ENCODE measurements at places on chromosomes 2 and 18. TPM values are rescaled to one million over a fixed set of nuclear protein-coding genes. Genes with fewer than 3 reads are reported as not detected.

Gene GDF7
- polyA plus RNA-seq, result 0.10 TPM

Gene VWC2L
- polyA plus RNA-seq, result not detected

Gene RPL37A
- 3,268 TPM for polyA plus RNA-seq

Gene RPIA
- 49.5 TPM for polyA plus RNA-seq

Gene POTEI
- polyA plus RNA-seq, result not detected

Gene LYPD6B
- polyA plus RNA-seq, result not detected

Gene IHH
- not detected for polyA plus RNA-seq

Gene PHOSPHO2
- 4.5 TPM for polyA plus RNA-seq

Gene CCBE1
- not detected for polyA plus RNA-seq

Gene BOK
- not detected for polyA plus RNA-seq

Gene CCDC102B
- 4.7 TPM for polyA plus RNA-seq

Gene SRSF7
- polyA plus RNA-seq, result 200 TPM

Gene DDX18
- 46.2 TPM for polyA plus RNA-seq

Gene SPATA3
- not detected for polyA plus RNA-seq

Gene ANKRD30B
- not detected for polyA plus RNA-seq

Gene POMC
- 10.9 TPM for polyA plus RNA-seq

Gene CXCR1
- polyA plus RNA-seq, result 1.1 TPM

Gene LIMS4
- polyA plus RNA-seq, result 2.1 TPM

Gene FTCDNL1
- polyA plus RNA-seq, result 1.4 TPM

Gene CHRND
- not detected for polyA plus RNA-seq

Gene GLS
- 50.9 TPM for polyA plus RNA-seq

Measured in CD8-positive, alpha-beta memory T cell (primary cell).